ENCODE measurements at places on chromosomes 6 and 20.

- DNase-seq = no peak
These were observed 253.1 kb downstream of the ADGB start for GRCh38 chr6:146851837-146852236.

- DNase-seq = no peak
These were observed 25.8 kb downstream of the CBFA2T2 start for GRCh38 chr20:33515569-33516216.

- DNase-seq = no peak
These were observed 88.5 kb downstream of the POPDC3 start for GRCh38 chr6:105091140-105091829.

DNA sequence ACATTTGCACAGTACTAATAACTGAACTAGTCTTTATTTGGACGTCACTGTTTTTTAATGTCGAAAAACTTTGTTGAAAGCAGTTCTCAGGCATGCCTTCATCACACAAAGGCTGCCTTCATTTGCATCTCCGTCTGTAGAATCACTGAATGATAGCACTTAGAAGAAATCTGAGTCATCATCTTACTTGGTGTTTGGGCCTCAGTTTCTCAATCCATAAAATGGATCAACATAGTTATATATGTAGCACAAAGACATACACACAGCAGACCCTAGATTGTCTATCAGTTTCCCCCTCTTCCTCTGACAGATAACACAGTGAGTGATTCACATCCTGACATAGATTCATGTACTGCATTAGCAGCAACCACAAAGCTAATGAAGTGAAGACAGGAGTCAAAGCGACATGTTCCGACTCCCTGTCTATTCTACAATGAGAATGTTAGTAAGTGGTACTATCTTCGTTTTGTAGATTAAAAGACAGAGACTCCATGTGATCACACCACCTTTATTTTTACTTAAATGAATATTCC is 80.4 kb upstream of the PDE10A start:
- DNase-seq = no peak

- DNase-seq = no peak
These were observed 87.5 kb downstream of the SYNJ2 start for GRCh38 chr6:158068893-158069799.

- no peak for DNase-seq
These were observed 46.8 kb downstream of the PLN start for GRCh38 chr6:118594877-118595276.

- no peak for DNase-seq
These were observed 63.1 kb downstream of the PLEKHG1 start for GRCh38 chr6:150662814-150663213.

DNA sequence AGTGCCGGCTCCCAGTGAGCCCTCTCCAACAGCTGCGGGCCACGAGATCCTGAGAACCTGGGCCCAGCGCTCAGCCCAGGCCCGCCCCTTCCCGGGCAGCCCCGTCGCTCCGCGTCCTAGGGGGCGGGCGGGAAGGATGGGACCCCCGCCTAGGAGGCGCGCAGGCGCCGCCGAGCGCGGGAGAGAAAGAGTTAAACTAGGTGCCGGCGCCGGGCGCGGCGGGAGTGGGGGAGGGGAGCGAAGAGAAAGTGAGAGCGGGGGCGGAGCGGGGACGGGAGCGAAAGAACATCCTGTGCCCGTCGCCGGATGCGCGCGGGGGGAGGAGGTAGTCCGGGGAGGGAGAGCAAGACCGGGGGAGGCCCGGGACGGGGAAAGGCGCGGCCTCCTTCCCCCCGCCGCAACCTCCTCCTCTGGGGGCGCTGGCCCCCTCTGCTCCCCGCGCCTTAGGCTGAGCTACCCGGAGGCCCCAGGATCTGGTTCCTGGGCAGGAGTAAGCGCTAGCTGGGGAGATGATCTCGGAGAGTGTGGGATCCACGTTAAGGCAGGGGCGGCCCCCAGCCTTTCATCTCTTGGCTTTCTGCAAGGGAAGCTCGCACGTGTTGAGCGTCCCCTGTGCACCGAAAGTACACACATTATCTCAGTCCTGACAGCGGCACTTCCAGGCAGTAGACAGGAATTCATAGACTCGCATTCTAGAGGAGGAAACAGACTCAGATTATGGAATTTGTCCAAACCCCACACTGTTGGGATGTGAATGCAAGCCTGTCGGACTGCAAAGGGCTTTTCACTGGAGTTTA is 4.9 kb upstream of the ARMC12 start:
- peak; percentile 90 for DNase-seq

DNA sequence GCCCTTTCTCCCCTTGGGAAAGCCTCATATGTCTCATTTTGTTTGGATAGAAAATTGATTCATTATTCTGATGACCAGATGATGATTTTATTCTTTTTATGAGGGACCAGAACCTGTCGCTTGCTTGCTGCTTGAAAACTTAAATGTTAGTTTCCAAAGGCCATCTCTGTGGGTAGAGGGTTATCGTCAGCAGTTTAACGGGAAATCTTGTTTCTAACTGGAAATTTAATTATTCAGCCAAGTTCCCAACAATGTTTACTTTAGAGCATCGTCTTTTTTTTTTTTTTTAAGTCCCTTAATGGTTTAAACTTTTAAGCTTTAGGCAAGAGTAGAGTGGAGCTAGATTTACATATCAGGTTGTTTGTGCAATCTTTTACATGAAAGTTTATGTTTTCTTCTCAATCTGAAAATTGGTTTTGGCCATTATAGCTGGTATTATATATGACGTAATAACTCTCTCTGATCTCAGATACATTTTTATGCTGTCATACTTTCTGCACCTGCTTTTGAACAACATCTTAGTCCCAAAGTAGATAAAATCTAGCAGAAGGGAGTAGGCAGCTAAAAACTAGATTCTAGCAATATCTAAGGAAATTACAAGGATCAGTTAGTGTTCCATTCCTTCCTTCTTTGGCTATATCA is 93.9 kb downstream of the FOXO3 start:
- DNase-seq = no peak

DNA sequence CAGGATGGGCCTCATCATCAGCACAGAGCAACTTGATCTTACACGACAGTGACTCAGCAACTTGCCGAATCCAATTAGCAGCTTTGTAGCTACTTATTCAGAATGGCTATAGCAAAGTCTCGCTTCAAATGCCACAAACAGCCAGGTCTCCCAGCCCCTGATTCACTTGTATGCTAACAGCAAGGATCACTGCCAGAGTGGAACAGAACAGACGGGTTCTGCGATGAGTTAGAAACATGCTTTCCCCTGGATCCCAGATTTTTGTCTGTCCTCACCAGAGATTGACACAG is 254.4 kb downstream of the NRN1 start:
- DNase-seq = no peak

DNA sequence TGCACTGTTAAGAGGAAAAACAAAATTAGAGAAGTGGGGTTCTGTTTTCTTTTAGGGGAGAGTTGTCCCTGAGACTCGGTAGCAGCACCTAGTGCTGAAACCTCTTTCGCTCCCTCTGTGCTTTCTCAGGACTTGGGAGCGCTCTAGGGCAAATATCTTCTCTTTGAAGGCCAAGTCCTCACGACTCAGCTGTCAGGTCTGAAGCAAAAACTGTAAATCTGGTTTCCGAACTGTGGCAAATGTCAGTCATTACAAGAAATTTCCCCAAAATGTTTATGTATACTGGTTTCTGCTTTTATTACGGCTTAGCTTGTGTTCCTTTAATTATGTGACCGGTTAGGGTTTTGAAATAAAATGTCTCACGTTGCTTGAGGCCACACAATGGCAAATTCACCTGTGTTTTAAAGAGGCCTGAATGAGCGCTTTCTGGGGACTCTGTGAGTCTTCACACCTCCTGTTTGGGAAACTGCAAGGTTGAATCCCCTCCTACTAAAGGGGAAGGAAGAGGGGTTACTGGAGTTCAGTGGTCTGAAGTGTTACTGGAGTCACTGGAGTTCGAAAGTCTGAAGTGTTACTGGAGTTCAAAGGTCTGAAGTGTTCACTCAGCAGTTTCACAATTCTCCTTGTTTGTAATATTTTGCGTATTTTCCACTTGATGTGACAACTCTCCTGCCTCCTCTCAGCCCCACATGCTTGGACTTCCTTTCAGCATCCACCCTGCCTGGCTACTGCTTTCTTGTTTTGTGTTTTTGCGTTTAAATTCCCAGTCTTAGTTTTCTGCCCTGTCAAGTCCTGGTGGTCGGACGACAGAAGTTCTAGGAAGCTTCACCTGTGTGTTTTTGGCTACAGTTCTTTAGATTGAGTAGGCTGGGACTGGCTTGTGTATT is 1.6 kb downstream of the SMPDL3A start:
- no peak for DNase-seq

- DNase-seq = no peak
These were observed 184.2 kb downstream of the CDH4 start for GRCh38 chr20:61436283-61436666.

DNA sequence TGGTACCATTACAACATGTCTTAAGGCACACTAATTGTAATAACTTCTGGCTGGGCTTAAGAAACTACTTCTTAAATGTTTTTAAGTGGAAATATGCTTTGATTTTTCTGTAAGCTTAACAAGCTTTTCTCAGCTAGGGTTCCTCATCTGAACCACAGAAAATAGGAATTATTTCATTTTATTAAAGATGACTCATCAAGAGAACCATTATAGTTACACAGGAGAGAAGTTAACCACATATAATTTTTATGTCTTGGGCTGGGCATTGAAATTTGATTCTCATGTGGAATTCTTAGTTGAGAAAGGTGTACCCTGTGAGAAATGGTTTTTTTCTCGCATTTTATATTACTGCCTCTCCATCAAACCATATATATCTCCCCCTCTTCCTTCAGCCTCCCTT is 75.1 kb downstream of the QKI start:
- DNase-seq = no peak

DNA sequence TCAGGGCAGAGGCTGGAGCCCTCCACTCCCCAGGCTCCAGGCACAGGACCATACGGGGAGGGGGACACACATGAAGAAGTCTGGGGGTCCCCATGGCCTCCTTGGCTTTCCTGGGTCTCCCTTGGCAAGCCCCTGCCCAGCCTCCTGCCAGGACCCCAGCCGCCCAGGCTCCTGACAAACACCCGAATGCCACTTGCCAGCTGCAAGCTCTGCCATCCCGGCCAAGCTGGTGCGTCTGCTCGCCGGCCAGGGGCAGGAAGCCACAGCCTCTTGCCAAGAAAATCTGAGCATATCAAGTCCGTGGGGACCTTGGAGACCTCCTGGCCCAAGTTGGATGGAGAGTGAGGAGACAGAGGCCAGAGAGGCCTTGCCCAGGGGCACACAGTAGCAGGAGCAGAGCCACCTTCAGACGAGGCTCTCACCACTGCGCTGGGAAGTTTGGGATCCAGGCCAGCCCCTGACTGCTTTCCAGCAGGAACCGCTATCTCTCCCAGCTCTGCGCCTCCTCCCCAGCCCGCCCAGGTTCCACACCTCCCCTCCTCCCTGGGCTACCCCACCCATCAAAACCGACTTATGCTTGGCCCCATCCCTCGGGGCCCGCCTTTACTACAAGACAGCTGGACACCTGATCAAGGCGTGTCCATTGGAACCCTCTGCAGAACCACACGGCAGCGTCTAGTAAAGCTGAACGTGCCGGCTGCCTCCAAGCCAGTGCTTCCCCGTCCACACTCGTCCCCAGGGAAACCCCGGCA is 80.2 kb downstream of the GRM4 start:
- no peak for DNase-seq

GRCh38 chr20:38143646-38144554 is 21.2 kb downstream of the TGM2 start:
- DNase-seq = no peak

GRCh38 chr6:27451660-27452390 is 21.1 kb downstream of the ZNF184 start:
- no peak for DNase-seq

DNA sequence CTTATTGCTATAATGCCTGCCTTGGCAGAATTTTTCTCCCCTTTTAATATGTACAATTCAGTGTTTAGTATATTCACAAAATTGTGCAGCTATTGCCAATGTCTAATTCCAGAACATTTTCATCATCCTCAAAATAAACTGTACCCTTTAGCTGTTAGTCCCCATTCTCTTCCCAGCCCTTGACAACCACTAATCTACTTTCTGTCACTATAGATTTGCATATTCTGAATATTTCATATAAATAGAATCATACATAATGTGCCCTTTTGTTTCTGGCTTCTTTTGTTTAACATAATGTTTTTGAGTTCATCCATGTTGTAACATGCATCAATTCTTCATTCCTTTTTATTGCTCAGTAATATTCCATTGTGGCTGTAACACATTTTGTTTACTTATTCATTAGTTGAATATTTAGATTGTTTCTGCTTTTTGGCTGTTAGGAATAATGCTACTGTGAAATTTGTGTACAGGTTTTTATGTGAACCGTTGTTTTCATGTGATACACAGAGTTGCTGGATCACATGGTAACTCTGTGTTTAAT is 22.4 kb downstream of the STK4 start:
- DNase-seq = no peak

GRCh38 chr6:138722425-138723371 is 50.9 kb upstream of the CCDC28A start:
- DNase-seq = no peak

DNA sequence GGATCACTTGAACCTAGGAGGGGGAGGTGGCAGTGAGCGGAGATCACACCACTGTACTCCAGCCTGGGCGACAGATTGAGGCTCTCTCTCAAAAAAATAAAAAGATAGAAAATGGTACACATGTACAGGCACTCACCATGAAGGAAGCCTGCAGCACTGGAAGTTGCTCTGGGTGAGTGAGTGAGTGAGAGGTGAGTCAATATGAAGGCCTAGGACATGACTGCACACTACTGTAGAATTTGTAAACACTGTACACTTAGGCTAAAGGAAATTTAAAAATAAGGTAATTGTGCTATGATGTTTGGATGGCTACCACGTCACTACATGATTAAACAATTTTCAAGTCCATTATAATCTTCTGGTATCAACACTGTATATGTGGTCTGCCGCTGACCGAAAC is 216.2 kb downstream of the FOXC1 start:
- DNase-seq = no peak

- DNase-seq = no peak
These were observed 11.5 kb downstream of the ATXN1 start for GRCh38 chr6:16749516-16750485.

- no peak for DNase-seq
These were observed 33.9 kb upstream of the TBC1D20 start for GRCh38 chr20:496126-496696.
